Right lung (tissue), 10 donors: ENCODE measurements at places on chromosomes 3 and 15. TPM values are rescaled to one million over a fixed set of nuclear protein-coding genes. Genes with fewer than 3 reads are reported as not detected.

- no peak for DNase-seq
These were observed 18.3 kb downstream of the TMEM62 start for GRCh38 chr15:43151688-43152087.

DNA sequence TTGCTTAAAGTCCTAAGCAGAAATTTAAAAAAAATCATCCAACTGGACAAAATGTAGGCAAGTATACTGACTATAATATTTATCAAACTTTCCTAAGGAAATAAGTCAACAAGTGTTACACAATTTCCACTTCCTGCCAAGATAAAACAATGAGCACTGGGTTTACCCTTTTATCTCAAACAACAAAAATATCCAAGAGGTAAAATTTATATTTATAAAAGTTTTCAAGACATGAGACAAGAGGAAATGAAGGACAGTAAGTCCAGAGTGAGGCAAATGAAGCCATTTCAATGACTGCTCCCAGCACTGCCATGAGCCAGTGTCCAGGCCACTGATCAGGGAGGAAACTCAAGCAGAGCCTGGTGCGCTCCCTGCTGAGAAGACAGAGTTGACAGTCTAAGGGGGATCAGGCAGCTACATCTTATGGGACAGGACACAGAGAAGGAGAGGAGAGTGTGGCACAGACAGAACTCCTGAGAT is 439.4 kb downstream of the RAP2B start:
- peak; percentile 29 for DNase-seq

GRCh38 chr3:56459104-56459496 is 9.2 kb downstream of the ERC2 start:
- no peak for DNase-seq

DNA sequence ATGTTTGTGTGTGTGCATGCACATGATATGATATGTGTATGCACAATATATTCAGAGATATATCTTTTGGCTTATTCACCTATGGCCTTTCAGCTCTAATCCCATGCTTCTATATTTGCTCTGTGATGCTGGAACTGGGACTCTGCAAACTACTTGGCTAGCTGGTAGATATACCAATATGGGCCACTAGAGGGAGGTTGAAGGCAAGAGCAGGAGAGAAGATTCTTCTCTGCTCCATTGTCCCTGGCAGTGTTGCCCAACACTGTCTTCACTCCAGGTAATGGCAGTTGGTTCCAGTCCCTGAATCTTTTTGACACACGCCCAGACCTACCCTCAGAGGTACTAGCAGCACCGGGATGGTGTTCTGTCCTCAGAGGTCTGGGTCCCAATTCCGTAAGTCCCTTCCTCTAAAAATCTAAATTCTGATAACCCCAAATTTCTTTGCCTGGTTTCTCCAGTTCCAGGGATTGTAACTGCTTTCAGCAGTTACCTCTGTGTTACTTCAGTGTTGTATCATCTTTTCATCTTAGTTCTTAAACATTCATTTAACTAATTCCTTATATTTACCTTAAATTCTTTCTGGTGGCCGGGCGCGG is 44.7 kb downstream of the GTPBP8 start:
- peak; percentile 13 for DNase-seq

DNA sequence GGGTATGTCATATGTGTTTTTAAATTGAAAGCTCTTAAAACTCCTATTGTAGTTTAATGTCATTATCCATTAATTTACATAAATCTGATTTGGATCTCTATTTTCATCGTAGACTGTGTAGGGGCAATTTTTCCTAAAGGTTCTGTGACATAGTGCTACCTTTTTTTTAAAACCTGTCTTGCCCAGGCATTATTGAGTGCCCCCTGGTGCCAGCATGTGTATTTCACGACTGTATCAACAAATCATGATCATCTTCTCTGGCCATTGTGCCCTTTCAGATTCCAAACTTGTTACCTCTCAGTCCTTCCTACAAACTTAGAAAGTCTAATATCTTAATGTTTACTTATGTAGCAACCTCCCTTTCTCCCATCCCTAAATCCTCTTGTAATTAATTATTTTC is 97.2 kb upstream of the FLNB start:
- no peak for DNase-seq

DNA sequence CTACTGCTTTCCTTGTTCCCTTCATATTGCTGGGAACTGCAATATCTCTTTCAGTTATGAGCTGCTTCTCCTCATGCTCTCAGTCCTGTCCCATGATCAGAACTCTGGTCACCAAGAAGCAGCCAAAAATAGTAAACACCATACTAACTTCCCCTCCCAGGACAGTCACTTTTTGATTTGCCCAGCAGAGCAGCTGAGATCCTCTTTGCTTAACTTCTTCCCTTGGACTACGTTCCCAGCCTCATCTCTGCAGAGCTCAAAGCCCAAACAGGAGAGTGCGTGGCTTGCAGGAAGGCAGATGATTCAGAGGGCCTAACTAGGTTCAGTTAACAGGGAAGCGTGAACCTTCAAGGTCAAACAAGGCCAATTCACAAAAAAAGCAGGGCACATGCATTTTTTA is 153.2 kb downstream of the CTNNB1 start:
- DNase-seq: no peak

Gene NANOGP8
- polyA plus RNA-seq: 0.46 TPM

Gene LAMB2
- polyA plus RNA-seq: 468 TPM

Gene GOLGA8F
- polyA plus RNA-seq: not detected

Gene HES1
- 142 TPM for polyA plus RNA-seq
